ENCODE measurements at places on chromosomes 2 and 18.

GRCh38 chr2:137886083-137886831 lies 78.0 kb upstream of the HNMT start:
- peak; percentile 19 for DNase-seq

DNA sequence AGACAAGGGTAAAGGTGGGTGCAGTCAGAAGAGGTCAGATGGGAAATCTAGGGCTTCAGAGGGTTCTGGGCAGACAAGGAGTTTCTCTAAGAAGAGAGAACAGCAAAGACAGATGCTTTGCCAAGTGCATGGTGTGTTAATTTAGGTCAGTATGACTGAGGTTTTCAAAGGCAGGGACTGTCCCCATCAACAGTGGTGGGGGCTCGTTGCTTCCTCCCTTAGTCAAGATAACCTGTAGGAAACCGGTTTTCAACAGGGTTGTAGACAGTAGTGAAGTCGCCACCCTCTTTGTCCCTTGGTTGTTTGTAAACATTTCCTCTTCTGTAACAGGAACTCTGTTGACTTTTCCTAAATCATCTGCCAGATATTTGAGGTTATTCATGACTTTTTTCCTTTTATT lies 11.6 kb downstream of the RAB12 start:
- no peak for DNase-seq

- no peak for DNase-seq
Measured at GRCh38 chr2:206521612-206522011, 78.3 kb downstream of the ADAM23 start.

- no peak for DNase-seq
Measured at GRCh38 chr2:164877169-164877568, 35.5 kb upstream of the COBLL1 start.

- no peak for DNase-seq
Measured at GRCh38 chr2:230668939-230669303, 43.7 kb upstream of the CAB39 start.

DNA sequence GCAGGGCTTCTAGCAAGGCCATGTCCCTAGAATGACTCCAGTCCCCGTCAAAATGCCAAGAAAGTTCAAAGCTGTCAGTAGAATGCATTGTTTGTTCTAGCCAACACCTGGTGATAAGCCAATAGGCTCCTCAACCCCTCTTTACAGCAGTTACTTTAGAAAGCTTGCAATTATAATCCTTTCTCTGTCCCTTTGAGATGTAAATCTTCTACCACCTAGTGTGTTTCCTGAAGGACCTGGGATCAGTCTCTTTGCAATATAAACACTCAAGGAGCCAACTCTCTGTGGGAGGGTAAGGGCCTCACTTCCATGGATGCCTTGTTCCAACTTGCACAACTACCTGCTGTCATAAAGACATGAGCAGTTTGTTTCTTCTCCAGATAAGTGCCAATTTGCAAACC lies 301.8 kb downstream of the NBAS start:
- DNase-seq, result no peak

DNA sequence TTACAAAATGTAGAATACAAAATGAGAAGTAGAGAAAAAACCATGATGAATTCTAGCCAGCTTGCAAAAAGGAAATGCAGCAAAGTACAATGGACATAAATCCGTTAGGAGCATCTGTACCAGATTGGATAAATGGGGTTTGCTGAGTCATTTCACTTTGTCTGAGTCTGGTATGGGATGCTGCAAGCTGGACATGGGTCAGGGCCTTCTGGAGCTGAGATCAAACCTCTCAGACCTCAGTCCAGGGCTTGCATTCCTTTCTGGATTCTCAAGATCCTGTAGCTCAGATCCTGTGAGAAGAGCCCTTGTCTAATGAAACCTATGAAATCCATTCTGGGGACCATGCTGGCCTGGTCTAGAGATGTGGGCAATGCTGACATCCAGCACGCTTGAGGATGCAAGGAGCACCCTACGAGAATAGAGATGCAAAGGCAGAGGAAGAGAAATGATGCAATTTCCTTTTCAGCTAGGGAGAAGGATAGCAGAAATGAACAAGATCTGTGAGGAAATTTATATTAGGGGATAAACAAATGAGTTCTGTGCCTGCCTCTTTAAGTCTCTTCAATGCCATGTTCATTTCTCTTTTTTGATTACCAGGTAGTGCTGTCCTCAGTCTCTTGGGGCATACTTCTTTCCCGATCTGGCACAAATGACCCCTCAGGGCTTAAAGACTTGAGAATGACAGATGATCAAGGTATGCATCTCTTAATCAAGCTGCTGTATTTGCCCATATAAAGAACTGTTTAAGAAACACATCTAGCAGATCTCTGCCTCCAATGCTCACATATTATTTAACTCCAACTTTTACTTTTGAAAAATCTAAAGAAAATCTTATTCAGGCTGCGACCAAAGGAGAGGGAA lies 230.4 kb downstream of the MEIS1 start:
- no peak for DNase-seq

- no peak for DNase-seq
Measured at GRCh38 chr2:27681841-27682240, 18.2 kb downstream of the SLC4A1AP start.

DNA sequence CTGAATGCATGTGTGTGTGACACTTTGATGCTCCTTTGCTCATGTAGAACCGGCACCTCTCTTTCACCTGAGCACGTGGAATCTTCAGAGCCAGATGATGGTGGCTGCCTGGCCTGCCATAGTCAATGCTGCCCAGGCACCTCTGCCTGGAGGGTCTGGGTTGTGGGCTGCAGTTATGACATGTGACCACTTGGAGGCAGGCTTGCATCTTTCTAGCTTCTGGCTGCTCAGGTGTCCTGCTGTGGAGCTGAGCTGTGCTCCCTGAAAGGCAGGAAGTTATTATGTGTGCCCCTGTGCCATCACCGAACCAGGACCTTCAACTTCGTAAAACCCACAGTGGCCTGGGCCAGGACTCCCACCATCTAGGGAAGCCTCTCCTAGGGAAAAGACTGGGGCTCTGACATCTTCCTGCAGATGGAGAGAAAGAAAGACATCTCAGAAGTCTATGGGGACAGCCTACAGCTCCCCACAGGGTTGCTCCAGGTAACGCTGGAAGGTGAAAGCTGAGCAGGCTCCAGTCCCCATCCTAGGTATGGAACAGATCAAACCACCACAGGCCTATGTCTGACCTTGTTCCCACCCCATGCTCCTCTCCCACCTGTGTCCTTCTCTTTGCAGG lies 30.2 kb downstream of the PSD4 start:
- peak; percentile 69 for DNase-seq

DNA sequence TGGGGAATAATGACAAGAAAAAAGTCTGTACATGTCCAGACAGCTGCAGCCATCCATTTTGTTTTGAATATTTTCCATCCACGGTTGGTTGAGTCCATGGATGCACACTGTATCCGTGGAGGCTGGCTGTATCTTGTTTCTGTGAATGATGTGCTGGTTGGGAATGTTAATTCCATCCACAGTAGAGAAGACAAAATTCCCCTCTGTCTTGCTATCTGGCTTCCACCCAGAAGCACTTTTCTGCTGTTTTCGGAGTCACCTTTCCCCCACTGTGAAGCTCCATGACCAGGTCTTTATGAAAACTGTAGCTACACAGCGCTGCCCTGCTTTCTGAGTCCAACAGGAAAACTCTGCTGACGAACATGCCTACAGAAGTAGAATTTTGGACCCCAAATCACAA lies 122.3 kb downstream of the HRH4 start:
- no peak for DNase-seq

DNA sequence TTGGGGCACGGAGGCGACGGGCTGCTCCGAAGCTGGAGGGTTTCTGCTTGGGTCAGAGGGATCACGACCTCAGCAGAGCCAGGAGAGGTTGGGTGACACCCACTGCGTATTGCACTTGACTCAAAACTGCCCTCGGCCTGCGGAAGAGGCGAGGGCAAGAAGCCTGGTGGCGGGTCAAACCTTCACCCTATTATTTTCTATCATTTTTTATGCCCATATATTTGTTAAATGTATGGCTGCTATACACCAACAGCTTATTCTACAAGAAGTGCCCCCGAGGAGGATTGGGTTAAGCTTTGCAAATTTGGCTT lies 12.6 kb upstream of the SATB2 start:
- no peak for DNase-seq

DNA sequence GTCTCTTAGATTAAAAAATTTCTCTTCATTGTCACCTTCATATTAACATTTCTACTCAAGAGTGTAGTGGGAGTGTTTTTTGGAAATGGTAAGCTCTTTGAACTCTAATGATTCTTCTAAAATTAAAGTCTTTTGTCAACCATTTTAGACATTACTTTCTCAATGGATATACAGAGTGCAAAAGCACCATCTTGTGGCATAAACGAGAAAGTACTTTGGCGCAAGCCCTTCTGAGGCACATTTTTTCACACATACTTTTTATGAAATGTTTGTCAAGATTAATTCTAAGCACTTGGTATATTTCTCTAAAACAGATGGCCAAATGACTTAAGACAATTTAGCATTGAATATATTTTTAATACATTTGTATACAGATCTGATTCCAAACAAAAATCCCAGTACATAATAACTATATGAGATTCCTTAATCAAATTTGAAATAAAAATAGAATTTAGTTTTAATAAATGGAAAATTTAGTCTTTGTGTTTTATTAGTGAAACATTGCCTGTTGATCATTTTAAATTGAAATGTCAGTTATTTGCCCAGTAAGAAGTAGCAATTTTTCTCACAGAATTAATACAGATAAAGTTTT lies 63.3 kb upstream of the GALNT5 start:
- peak; percentile 5 for DNase-seq

- DNase-seq, result no peak
Measured at GRCh38 chr18:55821219-55821618, 233.2 kb upstream of the TCF4 start.

DNA sequence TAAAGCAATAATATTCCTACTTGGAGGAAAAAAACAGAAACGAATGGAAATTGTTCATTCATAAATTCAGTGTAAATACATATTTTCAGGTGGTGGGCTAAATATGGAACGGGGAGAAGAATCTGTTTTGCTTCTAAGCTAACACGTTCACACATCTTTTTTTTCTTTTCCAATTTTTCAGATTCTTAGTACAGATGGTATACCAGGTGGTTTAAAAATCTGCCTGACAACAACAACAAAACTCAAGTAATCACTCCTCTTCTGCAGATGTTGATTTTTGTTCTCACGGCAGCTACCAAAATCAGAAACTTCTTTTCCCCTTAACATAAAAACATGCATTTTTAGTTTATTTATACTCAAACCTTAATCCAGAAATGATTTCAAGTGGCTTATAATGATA lies 164.8 kb upstream of the SYT4 start:
- DNase-seq, result no peak

DNA sequence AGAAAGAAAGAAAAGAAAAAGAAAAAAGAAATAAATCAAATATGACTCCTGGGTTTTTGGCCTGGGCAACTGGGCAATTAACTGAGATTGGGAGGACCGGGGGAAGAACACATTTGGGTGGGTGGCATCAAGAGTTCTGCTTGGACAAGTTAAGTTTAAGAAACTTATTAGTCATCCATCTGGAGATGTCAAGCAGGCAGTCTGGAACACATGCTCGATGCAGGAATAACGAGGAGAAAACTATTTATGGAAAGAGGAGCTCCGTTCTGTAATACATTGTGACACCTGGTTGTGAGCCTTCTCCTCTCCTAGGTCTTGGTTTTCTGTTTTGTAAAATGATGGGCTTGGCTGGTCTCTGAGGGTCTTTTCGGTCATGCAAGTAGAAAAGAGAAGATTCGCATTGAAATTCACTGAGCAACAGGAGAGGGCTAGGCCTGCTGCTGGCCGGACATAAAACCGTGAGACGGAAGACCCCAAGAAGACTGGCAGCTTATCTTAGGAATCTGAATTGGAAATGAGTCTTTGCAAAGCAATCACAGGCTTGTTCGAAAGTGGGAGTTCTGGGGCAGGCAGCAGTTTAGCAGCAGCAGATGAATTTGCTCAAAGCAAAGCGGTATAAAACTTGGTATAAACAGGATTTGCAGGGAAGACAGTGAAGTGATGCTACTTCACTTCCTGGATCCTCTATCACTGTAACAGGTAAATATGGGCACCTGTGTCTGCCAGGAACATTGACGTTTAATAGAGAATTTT lies 51.4 kb downstream of the E2F6 start:
- no peak for DNase-seq

DNA sequence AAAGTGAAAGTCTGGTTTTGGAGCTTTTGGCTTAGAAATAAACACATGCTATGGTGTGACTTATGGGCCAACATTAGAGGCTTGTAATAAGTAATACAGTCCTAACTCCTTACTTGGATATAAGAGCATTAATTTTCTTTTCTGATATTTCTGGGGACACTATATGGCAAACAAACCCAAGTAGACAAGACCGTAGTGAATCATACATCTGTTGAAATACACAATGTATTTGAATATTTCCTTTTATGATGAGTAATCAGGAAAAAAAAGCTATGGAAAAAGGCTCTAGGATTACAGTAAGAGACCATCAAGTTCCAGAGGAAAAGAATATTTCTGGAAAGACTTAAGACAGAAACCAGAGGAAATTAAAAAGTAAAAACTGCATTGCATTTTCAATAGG lies 146.0 kb upstream of the CYP26B1 start:
- DNase-seq, result no peak

DNA sequence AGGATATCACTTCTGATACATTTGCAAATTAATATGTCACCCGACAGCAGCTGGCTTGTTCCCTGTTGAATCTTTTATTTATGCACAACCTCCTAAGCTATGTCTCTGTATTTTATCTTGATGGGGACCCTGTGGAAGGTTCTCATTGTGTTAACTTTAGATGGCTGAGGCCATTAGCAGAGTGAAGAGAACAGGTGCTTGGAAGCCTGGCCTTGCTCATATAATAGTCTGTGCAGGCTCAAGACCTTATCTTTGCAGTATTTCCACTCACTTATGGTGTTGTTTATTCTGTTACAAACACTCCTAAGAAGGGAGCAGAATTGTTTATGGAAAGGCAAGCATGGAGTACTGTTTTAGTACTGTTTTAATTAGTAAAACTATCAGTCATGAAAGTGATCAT lies 107.6 kb downstream of the SETBP1 start:
- DNase-seq, result no peak

- DNase-seq, result no peak
Measured at GRCh38 chr2:17190527-17190926, 327.7 kb downstream of the RAD51AP2 start.

DNA sequence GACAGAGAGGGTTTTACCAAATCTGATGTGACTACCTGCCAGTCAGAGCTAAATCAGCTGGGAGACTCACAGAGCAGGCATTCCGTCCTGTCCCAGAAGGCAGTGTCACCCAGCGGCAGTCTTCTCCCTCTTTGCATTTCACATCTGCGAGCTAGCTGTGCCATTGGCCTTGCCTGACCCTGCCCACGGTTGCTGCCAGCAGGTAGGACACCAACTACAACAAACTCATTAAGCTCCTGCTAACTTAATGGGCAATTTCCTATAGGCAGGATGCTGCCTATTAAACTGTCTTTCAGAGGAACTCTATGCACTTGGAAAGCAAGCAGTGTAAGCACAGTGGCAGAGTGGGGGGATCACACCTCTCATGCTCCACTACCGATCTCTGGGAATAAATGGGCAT lies 116.4 kb upstream of the CAPN13 start:
- DNase-seq, result no peak

DNA sequence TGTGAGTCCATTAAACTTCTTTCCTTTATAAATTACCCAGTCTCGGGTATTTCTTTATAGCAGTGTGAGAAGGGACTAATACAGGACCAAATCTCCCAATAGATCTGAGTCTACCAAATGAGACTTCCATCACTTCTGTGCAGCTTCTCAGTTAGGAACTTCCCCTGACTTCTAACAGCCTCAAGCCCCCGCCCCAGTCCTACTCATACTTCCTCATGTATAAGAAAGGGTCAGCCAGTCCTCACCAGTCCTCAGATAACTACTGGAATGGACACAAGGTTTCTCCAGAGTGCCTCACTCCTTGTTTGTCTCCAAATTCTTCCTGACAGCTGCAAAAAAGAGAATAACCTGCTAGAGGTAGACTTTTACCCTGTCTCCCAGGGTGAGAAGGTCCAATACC lies 19.5 kb downstream of the TTC32 start:
- DNase-seq, result no peak
